ENCODE measurements at places on chromosomes 7 and 10.

GRCh38 chr7:44293561-44294324 lies 31.7 kb downstream of the CAMK2B start:
- no peak for DNase-seq

- no peak for DNase-seq
Measured at GRCh38 chr10:132202070-132202970, 15.6 kb downstream of the DPYSL4 start.

- no peak for DNase-seq
Measured at GRCh38 chr10:92967641-92968040, 93.0 kb upstream of the CYP26C1 start.

- no peak for DNase-seq
Measured at GRCh38 chr10:86391236-86391840, 24.7 kb upstream of the GRID1 start.

- no peak for DNase-seq
Measured at GRCh38 chr10:76935941-76936613, 701.5 kb downstream of the KCNMA1 start.
